ENCODE measurements at places on chromosomes 1 and 21.

DNA sequence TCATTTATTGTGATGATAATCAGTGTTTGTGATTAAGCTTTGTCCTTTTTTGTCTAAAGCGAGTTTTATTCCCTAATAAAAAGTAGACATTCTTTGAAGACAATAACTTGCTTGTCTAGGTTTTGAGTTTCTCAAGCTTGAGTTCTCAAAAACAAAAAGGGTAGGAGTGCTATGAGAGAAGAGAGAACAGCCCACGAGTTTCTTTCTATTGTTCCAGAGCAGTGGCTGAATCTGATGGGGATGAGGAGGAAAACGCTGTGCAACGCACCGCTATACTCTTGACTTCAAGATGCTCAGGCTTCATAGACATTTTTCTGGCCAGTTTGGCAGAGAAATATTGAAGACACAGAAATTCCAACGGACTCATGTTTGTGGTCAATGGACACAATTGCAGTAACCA, 669.8 kb upstream of the B3GALT2 start:
- DNase-seq, result no peak

DNA sequence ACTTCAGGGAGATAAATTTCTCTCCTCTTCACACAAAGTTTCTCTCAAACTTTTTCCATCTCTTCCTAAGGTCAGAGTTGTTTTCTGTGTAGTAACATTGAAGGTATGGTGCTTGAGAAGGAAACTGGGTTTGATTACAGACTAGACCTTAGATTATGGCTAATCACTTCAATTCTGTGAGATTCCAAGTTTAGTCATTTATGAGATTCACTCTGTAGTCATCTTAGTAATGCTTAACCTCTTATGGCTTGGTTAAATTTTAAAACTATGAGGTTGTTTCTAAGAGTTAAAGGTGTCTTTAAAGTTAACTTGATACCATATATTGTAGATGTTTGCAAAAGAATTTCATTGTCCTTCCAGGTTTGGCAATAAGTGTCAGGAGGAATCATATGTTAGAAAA, 1092.2 kb downstream of the KCNT2 start:
- no peak for DNase-seq

DNA sequence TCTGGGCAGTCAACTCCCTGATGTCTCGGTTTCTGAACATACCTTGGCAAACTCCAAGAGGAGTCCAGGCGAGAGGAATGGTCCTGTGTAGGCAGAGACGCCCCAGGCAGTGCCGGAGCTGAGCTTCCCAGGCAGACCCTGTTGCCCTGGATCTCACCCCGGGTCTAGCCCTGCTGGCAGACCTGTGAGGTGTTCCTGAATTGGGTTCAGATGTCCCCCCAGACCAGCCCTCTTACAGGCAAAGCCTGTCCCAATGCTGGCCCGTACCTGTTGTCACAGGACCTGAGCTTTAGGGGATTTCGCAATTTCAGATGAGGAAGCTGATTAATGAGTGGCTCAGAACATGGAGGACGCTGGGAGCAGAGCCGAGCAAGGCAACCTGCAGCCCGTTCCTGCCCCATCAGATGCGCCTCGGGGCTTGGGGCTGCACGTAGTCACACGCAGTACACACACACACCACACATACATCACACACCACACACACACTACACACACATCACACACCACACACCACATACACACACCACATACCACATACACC, 38.5 kb upstream of the PDE9A start:
- peak; percentile 61 for DNase-seq

GRCh38 chr1:154446292-154446691, 41.1 kb downstream of the IL6R start:
- no peak for DNase-seq

DNA sequence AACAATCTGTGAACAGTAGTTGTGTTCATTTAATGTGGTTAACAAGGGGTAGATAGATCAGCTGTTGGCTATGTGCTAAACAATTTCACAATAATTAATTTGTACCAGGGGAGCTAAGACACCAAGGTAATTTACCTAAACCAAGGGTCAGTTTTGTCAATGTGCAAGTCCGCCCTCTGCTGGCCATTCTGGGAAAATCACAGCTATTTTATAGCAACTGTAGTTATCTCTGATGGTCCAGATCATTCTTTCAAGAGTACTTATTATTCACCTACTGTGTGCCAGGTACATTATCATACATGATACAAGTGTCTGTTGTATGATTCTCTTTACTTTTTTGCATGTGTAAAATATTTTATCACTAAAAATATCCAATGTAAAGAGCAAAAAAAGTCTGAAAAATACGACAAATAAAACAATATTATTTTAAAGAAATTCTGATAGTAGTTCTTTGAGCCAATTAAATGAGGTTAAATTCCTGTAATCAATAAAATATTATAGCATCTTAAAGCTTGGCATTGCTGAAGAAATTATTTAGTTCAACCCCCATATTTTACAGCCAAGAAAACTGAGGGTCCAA, 312.3 kb upstream of the FAM78B start:
- DNase-seq, result no peak

DNA sequence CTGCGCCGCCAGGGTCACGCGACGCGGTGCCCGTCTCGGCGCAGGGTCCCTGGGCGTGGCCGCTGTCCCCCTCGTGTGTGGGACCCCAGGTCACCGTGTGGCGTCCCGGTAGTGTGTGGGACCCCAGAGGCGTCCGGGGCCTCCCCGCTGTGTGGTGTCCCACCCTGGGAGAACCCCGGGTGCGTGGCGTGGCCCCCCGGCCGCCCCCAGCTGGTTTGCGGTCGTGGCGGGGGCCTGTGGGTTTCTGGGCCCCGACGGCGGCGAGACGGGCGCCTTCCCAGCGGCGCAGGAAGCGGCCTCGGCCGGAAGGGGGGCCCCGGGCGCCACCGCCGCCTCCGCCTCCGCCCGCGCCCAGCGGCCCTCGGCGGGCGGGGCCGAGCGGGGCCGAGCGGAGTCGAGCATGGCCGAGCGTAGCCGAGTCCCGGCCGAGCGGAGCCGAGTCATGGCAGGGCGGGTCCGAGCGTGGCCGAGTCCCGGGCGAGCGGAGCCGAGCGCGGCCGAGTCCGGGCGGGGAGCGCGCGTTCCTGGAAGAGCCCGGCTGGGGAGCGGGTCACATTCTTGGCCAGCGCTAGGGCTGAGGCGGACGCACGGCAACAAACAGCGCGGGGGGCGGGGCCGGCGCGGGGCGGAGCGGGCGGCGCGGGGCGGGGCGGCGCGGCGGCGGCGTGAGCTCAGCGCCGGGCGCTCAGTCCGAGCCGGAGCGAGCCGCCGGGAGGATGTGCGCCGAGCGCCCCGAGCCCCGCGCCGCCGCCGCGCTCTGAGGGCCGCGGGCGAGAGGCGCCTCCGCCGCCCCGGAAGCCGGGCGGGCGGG, 568 bp upstream of the SKI start:
- DNase-seq, result peak; percentile 95

DNA sequence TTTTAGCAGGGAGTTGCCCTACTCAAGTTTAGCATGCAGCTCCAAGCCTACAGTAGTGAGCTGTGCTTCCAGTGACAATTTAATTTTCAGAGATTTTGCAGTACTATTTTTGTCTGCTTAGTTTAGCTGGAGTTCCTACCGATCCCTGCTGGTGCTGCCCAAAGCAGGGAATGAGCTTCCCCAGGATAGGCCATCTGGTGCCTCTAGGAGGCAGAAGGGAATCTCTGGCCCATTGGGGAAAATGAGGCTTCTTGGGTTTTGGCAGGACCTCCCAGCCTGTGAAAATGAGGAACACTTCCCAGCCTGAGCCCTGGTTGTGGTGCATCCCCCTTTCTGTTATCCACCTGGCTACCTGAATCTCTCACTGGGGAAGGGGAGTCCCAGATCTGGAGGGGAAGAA, 149.2 kb downstream of the RASAL2 start:
- DNase-seq, result no peak

DNA sequence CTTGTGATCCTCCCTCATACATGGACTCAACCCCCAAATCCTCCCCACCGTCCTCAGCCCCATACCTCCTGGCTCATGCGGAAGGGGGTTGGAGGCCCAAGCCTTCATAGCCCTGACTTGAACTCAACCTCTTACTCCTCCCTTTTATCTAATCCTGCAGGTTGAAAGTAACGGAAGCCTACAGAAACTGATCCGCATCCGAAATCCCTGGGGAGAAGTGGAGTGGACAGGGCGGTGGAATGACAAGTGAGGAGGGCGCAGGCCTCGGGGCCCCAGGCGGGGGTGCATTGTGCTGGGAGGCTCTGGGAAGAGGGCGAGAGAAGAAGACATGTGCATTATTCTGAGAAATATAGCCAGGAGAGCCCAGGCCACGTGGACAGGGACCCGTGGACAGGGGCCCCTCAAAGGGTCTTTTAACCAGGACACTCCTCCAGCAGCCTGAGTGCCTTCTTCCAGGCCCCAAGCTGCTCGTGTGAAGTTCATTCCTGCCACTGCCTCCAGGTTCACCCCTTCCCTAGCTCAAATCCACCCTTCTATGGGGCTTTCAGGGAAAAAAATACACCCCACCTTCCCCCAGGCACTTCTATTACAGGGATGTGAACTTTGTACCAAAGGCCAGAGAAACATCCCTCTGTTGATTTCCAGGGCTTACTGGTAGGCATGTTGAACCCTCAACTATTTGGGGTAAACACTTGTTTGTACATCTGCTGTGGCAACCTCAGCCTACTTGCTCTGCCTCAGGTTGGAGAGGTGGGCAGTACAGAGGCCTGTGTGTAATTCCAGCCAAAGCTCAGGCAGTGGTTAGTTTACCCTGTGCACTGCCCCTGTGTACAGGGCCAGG, 38.6 kb downstream of the CAPN2 start:
- DNase-seq, result no peak

DNA sequence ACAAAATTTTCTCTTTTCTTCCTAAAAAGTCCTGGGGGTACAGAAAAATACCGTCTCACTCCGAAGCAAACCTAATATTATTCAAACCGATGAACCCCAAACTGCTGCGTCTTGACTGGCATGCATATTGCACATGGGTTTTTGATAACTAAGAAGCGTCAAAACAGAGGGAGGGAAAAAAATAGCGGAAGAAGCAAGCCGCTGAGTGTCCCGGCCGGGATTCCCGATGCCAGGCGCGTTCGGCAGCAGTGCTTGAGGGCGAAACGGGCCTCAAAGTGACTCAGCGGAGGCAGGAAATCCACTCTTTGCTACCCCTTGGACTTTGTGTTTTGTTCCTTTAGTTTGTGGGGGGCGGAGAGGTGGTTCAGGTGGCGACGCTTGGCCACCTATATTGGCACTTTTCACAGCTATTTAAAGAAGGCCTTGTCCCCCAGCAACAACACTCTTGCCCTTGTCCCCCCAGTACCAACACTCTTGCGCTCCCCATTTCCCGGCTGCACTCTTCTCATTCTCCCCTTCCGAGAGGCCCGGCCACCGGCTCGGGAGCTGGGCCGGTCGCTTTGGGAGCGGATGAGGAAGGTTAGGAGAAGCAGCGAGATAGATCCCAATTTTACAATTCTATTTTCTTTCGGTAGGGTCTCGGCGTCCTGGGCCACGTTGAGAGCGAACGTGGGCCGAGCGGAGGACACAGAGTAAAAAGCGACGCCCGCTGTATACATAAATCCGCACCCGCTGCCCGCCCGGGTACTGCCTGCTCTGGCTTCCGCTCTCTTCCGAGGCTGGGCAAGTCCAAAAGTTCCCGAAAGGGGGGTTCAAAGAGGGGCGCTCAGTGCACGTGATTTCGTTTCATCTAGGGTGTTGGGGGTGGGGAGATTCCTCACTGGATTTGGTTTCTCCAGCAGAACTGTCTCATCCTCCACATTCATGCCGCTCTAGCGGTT, 2.5 kb downstream of the LMX1A start:
- no peak for DNase-seq

- DNase-seq, result no peak
Measured at GRCh38 chr1:31374511-31375196, 1.8 kb upstream of the FABP3 start.

DNA sequence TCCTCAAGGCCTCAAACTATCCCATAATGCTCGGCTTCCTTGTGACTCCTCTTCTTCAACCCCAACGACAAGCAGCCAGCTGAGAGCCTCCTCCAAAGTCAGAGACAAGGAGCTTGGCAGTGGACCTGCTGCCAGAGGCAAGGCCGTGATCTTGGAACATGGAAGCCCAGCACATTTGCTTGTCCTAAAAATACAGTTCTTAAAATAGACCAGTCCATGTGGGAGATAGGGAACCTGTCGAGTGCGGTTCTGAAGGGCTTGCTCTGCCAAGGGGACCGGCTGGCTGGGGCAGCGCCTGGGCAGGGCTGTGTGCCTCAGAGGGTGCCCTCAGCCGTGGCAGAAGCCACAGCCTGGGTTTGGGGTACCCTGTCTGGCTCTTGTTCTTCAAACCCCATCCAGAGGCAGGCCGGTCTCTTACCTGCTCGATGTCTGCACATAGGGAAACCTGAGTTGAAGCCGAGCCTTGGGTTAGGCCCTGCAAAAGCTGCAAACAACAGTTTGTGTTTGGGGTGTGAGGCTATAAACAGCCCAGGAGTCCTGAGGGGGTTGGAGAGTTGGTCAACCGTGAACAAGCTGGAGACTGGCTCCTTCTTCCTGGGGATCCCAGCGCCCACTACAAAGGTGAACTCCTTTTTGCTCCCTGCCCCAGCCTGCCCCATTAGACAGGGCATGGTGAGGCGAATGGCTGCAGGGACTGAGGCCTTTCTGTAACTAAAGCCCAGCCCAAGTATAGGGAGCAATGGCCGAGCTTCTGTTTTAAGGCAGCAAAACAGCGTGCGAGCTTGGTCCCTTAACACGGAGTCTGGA, 228.8 kb downstream of the CAMTA1 start:
- no peak for DNase-seq

DNA sequence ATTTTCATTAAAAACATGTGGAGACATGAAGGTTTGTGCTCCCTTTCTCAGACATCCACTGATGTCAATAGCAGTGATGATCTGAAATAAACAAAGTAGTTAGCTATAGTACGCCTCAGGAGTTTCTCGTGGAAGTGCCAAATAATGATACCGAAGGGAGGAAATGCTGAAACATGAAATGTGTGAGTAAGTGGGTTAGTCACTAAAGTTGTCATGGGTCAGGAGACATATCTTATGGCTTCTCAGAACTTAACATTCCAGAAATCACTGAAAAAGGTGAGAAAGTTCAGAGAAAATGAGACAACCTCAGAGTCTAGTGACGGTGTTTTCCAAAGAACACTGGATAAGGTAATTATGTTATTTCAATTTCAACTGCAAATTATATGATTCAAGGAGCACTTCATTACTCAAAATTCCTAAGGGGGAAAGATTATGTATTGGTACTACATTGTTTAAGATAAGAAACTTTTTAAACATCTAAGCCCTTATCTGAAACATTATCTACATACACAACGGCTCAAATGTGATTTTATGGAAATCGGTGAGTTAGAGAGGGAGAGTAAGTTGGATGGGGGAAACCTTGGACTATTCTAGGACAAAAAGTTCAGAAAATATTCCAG, 20.6 kb downstream of the NIBAN1 start:
- no peak for DNase-seq

DNA sequence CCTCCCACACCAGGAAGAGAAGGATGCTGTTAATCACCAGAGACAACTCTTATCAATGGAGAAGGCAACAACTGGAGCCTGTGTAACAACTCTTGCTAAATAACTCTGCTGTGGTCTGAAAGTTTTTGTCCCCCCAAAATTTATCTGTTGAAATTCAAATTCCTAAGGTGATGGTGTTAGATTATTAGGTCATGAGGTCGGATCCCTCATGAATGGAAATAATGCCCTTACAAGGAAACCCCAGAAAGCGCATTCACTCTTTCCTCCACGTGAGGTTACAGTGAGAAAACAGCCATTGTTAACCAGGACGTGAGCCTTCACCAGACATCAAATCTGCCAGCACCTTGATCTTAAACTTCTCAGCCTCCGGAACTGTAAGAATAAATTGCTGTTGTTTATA, 141.9 kb upstream of the CXADR start:
- no peak for DNase-seq

GRCh38 chr1:167659881-167660280, 29.8 kb downstream of the RCSD1 start:
- no peak for DNase-seq

GRCh38 chr1:30005972-30006619, 717.3 kb downstream of the MATN1 start:
- DNase-seq, result no peak
